ENCODE measurements at places on chromosomes 5 and 9.

GRCh38 chr9:122551371-122551770, 1.5 kb upstream of the OR1N2 start:
- H3K27ac ChIP-seq = no peak overlapping the region
- no peak for DNase-seq
- H3K4me3 ChIP-seq = no peak overlapping the region
- no peaks in the 10 kb centered on the region for H3K4me1 ChIP-seq
- H3K27me3 ChIP-seq = peaks cover 27% of the 10 kb centered on the region

DNA sequence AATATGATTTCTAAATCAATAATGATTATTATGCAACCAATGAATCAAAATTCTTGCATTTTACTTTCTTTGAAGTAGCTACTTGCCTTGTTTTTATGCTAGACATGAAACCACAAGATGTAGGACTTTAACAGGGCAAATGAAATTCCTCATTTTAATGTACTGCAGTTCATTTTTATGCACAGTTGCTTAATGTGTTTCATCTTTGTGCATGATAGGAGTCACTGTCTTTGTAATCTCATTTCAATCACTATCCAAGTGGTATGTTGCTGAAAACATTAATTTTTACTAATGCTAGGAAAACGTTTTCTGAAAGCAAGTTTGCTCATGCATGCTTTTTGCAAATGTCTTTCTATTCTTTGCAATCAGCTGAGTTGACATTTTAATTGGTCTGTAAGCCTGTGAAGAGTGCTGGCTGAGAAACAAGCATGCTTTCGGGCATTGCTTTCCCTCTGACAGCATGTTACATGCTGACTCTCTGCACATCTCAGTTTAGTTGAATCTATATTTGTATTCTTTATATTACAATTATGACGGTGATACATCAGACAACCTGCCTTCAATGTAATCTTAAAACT, 535.0 kb upstream of the CDH18 start:
- no peak for DNase-seq
- no peak overlapping the region for H3K4me3 ChIP-seq
- H3K27ac ChIP-seq = no peak overlapping the region
- no peaks in the 10 kb centered on the region for H3K4me1 ChIP-seq
- H3K36me3 ChIP-seq = no peaks in the 10 kb centered on the region

GRCh38 chr5:179610903-179611265, 12.6 kb downstream of the HNRNPH1 start:
- H3K27ac ChIP-seq = peak overlapping the region; percentile 30
- H3K4me3 ChIP-seq = no peak overlapping the region
- no peaks in the 10 kb centered on the region for H3K27me3 ChIP-seq
- peaks cover 66% of the 10 kb centered on the region for H3K4me1 ChIP-seq
- H3K36me3 ChIP-seq = peaks cover 46% of the 10 kb centered on the region
- DNase-seq = no peak

DNA sequence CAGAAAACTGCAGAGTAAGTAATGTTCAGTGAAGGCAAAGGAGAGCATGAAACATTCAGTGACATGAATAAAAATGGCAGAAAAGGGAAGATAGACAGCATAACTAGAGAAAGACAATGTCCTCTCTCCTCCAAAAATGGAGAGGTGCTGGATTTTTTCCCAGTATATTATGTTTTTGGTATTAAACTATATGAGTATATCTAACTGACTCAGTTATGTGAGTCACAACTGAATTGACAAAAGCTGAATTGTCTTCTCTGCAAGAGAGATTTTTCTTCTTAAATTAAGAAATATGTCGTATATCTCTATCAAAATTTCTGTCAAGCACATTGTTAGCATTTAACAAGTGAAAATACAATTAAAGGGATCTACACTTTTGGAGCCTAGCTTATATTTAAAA, 375.1 kb downstream of the CHSY3 start:
- no peak for DNase-seq
- H3K4me1 ChIP-seq = no peaks in the 10 kb centered on the region
- no peaks in the 10 kb centered on the region for H3K36me3 ChIP-seq
- no peak overlapping the region for H3K27ac ChIP-seq
- H3K4me3 ChIP-seq = no peak overlapping the region
- H3K27me3 ChIP-seq = no peaks in the 10 kb centered on the region

DNA sequence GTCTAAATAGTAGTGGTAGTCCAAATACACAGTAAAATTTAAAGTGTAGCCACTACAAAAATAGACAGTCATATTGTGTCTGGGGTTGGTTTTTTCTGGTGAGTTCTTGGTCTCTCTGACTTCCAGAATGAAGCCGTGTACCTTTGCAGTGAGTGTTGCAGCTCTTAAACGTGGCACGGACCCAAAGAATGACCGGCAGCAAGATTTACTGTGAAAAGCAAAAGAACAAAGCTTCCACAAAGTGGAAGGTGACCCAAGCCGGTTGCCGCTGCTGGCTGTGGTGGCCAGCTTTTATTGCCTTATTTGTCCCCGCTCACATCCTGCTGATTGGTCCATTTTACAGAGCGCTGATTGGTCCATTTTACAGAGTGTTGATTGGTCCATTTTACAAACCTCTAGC, 188.7 kb downstream of the ZNF608 start:
- H3K4me1 ChIP-seq = no peaks in the 10 kb centered on the region
- DNase-seq = no peak
- no peaks in the 10 kb centered on the region for H3K36me3 ChIP-seq

DNA sequence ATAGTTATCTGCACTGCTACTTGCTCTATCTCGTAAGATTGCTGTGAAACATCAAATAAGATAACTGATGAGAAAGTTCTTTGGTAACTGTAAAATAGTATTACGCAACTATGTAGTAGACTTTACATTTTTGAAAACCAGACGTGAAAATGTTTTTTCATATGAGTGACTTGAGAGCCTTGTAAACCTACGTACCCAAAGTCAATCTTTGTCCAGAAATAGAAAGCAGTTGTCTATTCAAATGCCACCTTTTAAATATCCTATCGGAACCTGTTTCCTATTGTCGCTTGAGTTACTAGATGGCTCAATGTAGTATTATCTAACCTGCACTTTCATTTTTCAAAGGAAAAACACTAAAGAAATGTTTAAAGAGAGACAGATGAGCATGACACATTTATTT, 1.6 kb downstream of the FNIP1 start:
- H3K36me3 ChIP-seq = peaks cover 5% of the 10 kb centered on the region
- H3K27ac ChIP-seq = peak overlapping the region; percentile 73
- H3K4me1 ChIP-seq = peaks cover 49% of the 10 kb centered on the region
